ENCODE measurements at places on chromosomes 6 and 20. TPM values are rescaled to one million over a fixed set of nuclear protein-coding genes. Genes with fewer than 3 reads are reported as not detected.

DNA sequence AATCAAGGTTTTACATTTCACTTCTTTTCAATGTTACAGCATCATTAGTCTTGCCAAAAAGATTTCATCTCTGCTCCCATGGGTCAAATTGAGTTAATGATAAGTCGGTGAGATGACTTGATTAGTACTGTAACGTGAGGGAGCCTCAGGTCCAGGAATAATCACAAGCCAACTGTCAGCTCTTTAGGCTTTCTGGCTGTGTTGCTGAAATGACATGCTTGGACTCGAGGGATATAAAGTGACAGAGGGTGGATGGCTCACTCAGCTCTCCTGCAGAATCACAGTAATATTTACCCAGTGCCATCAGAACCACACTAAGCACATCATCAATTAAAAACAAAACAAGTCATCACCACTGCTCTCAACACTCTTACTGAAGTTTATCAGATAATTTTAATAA lies 196.2 kb upstream of the THEMIS start:
- H3K4me3 ChIP-seq, result no peak overlapping the region
- peaks cover 10% of the 10 kb centered on the region for H3K4me1 ChIP-seq
- no peaks in the 10 kb centered on the region for H3K36me3 ChIP-seq

DNA sequence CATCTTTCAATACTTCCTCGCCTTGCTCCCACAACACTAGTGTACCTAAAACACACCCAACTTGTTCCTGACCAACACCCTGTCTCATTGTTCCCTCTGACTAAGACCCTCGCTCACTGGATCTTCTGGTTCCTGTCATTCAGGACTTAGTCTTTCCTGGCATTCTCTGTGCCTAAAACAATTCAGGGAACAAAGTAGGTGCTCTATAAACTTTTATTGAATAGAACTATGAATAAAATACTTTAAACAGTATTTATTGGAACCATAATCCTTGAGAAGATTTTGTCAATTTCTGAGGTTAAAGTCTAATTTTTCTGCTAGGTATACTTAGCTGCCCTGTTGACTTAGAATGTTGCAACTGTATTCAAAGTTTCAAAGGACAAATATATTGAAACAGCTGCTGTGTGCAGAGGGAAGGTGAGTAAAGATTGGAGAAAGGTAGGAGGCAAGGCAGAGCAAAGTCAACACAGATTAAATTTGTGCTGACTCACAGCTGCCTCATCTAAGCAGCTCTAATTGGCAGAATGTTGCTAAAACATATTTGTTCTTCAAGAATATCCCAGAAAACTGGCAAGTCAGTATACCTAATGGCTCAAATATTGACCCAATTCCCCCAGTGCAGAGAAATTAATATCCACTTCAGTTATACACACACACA lies 37.6 kb downstream of the GSTA2 start:
- DNase-seq, result no peak
- peaks cover 2% of the 10 kb centered on the region for H3K4me1 ChIP-seq
- H3K4me3 ChIP-seq, result no peak overlapping the region
- no peaks in the 10 kb centered on the region for H3K36me3 ChIP-seq
- no peak overlapping the region for H3K27ac ChIP-seq

Gene VNN1
- not detected for total RNA-seq

DNA sequence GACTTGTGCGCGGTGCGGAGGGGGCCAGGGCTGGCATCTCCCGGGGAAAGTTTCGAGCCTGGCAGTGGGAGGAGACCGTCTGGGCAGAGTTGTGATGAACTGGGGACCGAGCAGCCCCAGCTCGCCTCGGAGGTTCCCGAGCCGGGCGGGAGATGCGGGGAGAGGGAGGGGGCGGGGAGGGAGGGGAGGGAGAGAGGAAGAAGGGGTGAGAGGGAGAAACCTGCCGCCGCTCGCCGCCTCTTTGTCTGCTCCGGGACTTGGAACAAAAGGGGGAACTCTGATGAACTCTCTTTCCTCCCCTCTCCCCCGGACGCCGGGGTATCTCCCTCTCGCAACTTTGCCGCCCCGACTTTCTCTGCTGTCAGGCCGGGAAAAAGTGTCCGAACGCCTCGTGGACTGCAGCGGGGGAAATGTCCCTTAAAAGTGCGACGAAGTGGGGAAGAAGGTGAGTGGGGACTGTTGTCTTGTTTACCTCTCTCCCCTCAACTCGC lies 72.7 kb downstream of the SOX4 start:
- peak; percentile 91 for DNase-seq
- peaks cover 42% of the 10 kb centered on the region for H3K4me1 ChIP-seq
- peak overlapping the region; percentile 98 for H3K27ac ChIP-seq
- peaks cover 20% of the 10 kb centered on the region for H3K27me3 ChIP-seq
- peak overlapping the region; percentile 87 for H3K4me3 ChIP-seq

GRCh38 chr6:110547266-110547964 lies 71.0 kb upstream of the SLC22A16 start:
- no peak for DNase-seq
- no peaks in the 10 kb centered on the region for H3K36me3 ChIP-seq
- H3K4me1 ChIP-seq, result no peaks in the 10 kb centered on the region
- no peaks in the 10 kb centered on the region for H3K27me3 ChIP-seq

DNA sequence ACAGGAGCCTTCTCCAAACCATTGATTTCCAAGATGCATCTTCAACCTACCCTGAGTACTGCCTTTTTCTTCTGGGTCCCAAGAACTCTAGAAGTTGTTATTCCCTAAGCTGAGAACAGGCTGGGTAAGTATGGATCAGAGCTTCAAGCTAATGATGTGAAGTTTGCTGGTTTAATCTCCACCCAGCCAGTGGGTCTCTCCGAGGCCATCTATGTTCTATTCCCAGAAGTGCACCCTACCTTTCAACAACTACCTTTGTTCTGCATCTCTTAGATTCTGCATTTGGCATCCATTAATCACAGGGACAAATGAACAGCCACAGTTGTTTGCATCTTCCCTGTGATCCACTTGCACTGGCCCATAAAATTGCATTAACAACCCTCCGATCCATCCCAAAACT lies 246.2 kb downstream of the HIVEP2 start:
- no peak overlapping the region for H3K4me3 ChIP-seq
- DNase-seq, result peak; percentile 60
- H3K36me3 ChIP-seq, result no peaks in the 10 kb centered on the region
- H3K27me3 ChIP-seq, result no peaks in the 10 kb centered on the region
- H3K4me1 ChIP-seq, result peaks cover 13% of the 10 kb centered on the region
- no peak overlapping the region for H3K27ac ChIP-seq

- peak overlapping the region; percentile 74 for H3K27ac ChIP-seq
- H3K4me3 ChIP-seq, result no peak overlapping the region
- H3K36me3 ChIP-seq, result peaks cover 24% of the 10 kb centered on the region
- no peaks in the 10 kb centered on the region for H3K27me3 ChIP-seq
- no peak for DNase-seq
Observed at GRCh38 chr6:44116641-44117382, 10.4 kb downstream of the MRPL14 start.

- DNase-seq, result no peak
- no peak overlapping the region for H3K4me3 ChIP-seq
- no peaks in the 10 kb centered on the region for H3K4me1 ChIP-seq
- no peak overlapping the region for H3K27ac ChIP-seq
Observed at GRCh38 chr20:16548068-16548672, 25.1 kb downstream of the KIF16B start.

Gene HLA-DPB1
- total RNA-seq, result 37.6 TPM

- no peak overlapping the region for H3K27ac ChIP-seq
- peaks cover 13% of the 10 kb centered on the region for H3K36me3 ChIP-seq
- H3K27me3 ChIP-seq, result no peaks in the 10 kb centered on the region
- H3K4me1 ChIP-seq, result no peaks in the 10 kb centered on the region
- DNase-seq, result peak; percentile 91
- no peak overlapping the region for H3K4me3 ChIP-seq
Observed at GRCh38 chr20:52083627-52084232, 107.8 kb downstream of the ZFP64 start.

GRCh38 chr6:168416531-168416930 lies 24.5 kb upstream of the SMOC2 start:
- H3K36me3 ChIP-seq, result no peaks in the 10 kb centered on the region
- H3K27ac ChIP-seq, result no peak overlapping the region
- DNase-seq, result no peak
- no peaks in the 10 kb centered on the region for H3K27me3 ChIP-seq
- no peaks in the 10 kb centered on the region for H3K4me1 ChIP-seq
- H3K4me3 ChIP-seq, result no peak overlapping the region

GRCh38 chr6:71411882-71412281 lies 123.3 kb downstream of the OGFRL1 start:
- no peak overlapping the region for H3K27ac ChIP-seq
- peaks cover 12% of the 10 kb centered on the region for H3K4me1 ChIP-seq

Gene WDR27
- total RNA-seq, result 80.4 TPM

Measured in GM23338 (cell line).